ENCODE measurements at places on chromosomes 3 and 15. TPM values are rescaled to one million over a fixed set of nuclear protein-coding genes. Genes with fewer than 3 reads are reported as not detected.

- H3K36me3 ChIP-seq = no peaks in the 10 kb centered on the region
- DNase-seq = no peak
- no peak overlapping the region for H3K27ac ChIP-seq
- no peaks in the 10 kb centered on the region for H3K27me3 ChIP-seq
- H3K4me1 ChIP-seq = peaks cover 19% of the 10 kb centered on the region
Measured at GRCh38 chr3:108099679-108100428, 9.0 kb upstream of the CD47 start.

GRCh38 chr3:159443266-159443665, 545.4 kb upstream of the IL12A start:
- no peak for DNase-seq
- no peaks in the 10 kb centered on the region for H3K36me3 ChIP-seq
- H3K4me3 ChIP-seq = no peak overlapping the region

DNA sequence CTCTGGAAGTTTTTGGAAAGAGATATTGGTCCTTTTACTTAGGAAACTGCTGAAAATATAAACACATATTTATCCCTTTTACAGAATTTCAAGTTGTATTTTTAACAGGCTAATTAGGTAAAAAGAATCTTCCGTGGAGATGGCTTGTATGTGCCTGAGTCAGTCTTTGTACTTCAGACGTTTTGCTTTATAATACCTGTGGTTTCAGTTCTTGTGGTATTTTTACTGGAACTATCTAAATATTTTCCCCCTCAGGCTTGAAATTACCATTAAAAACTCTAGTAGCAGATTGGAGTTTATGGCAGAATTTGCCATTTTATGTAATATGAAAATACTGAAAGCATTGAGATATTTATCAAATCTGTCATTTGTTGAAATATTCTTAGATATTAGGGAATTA, 151.6 kb upstream of the CGNL1 start:
- H3K27me3 ChIP-seq = no peaks in the 10 kb centered on the region
- no peak for DNase-seq

THAP10 gene
- not detected for total RNA-seq

DNA sequence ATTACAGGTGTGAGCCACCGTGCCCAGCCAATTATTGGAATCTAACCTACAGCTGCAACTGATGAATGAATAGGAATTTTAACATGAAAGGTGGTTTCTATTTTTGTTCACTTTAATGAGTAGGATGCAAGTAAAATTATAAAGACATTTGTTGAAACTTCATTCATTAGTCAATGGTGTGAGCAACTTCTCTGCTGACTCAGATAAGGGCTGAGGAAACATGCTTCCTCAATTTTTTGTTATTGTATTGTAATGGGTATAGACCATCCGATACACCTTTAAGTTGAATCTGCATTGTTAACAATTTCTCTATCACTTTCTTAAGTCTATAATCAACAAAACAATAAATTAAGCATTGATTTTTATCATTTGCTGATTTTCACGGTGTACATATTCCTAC, 127.8 kb downstream of the STAG1 start:
- peaks cover 12% of the 10 kb centered on the region for H3K36me3 ChIP-seq
- no peaks in the 10 kb centered on the region for H3K4me1 ChIP-seq
- no peaks in the 10 kb centered on the region for H3K27me3 ChIP-seq
- H3K4me3 ChIP-seq = no peak overlapping the region
- no peak overlapping the region for H3K27ac ChIP-seq

All from CD4-positive, alpha-beta T cell (primary cell).